Astrocyte (in vitro differentiated cells and primary cell): ENCODE measurements at places on chromosomes 2 and 18. TPM values are rescaled to one million over a fixed set of nuclear protein-coding genes. Genes with fewer than 3 reads are reported as not detected.

Gene POTEJ
- total RNA-seq = not detected in 2 replicates

Gene MEP1B
- not detected in 2 replicates for total RNA-seq

GRCh38 chr2:66929632-66930338 lies 467.3 kb upstream of the ETAA1 start:
- peak; percentile 80 for DNase-seq

- DNase-seq = no peak
These were observed 997.0 kb upstream of the ACVR2A start for GRCh38 chr2:146847846-146848245.

DNA sequence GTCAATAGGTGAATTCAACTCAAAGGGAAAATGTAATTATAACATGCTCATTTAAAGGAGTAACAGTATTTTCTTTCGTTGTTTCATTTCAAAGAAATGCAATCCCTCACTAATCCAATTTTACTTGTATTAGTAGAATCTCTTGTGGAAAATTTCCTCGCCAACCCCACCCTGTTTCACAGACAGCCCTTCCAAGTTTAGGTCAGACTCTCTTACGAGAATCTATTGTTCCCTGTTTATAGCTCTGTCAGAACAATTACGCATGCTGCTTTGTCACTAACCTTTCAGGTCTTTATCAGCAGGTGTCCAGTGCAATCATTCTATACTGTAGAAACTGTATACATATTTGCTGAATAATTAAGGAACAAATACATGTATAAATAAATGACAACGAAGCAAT lies 657.8 kb upstream of the LINC00305 start:
- no peak for DNase-seq

GRCh38 chr2:74391209-74391579 lies 11.1 kb upstream of the DCTN1 start:
- peak; percentile 18 for DNase-seq
